GM04504 (cell line): ENCODE measurements at places on chromosomes 1 and 21.

- no peak for DNase-seq
Observed at GRCh38 chr21:38229260-38229877, 27.4 kb upstream of the KCNJ15 start.

DNA sequence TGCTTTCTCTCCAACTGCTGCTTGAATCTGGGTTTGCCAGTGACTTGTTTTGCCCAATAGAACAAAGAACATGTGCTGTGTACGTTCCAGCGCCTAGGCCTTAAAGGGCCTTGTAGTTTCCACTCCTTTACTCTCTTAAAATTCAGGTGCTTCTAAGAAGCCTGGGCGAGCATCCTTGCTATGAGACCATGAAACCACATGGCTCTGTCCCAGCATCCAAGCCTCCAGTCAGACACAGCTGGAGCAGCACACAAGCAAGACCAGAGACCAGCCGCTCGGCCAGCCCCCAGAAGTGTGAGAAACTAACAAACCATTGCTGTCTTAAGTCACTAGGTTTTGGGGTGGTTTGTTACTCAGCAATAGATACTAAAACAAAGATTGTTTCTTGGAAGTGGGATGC, 15.1 kb downstream of the PLEKHO1 start:
- no peak for DNase-seq

- DNase-seq: no peak
Observed at GRCh38 chr1:199687321-199687720, 340.2 kb upstream of the NR5A2 start.

- no peak for DNase-seq
Observed at GRCh38 chr21:33644383-33645074, 2.2 kb downstream of the ITSN1 start.

GRCh38 chr1:50750021-50750619, 209.9 kb downstream of the FAF1 start:
- no peak for DNase-seq

GRCh38 chr1:205318231-205318991, 3.1 kb downstream of the NUAK2 start:
- no peak for DNase-seq

DNA sequence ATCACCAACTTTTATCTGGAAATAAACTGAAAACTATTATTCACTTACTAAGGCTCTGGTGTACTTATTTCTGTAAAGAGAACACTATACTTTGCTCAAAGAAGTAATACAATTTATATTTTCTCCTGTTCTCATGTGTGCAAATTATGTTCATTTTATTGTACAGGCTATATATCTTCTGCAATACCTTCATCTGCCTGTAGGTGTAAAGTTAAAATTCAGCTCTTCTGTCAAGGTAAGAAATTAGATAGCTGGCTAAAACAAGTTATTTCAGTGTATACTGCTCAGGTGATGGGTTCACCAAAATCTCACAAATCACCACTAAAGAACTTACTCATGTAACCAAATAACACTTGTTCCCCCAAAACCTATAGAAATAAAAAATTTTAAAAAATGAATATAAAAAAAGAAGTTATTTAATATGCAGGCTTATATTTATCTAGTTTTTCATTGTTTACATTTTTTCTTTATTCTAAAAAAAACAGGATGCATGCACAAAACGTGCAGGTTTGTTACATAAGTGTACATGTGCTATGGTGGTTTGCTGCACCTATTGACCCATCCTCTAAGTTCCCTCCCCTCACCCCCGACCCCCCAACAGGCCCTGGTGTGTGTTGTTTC, 81.5 kb downstream of the PTGER3 start:
- DNase-seq: no peak

DNA sequence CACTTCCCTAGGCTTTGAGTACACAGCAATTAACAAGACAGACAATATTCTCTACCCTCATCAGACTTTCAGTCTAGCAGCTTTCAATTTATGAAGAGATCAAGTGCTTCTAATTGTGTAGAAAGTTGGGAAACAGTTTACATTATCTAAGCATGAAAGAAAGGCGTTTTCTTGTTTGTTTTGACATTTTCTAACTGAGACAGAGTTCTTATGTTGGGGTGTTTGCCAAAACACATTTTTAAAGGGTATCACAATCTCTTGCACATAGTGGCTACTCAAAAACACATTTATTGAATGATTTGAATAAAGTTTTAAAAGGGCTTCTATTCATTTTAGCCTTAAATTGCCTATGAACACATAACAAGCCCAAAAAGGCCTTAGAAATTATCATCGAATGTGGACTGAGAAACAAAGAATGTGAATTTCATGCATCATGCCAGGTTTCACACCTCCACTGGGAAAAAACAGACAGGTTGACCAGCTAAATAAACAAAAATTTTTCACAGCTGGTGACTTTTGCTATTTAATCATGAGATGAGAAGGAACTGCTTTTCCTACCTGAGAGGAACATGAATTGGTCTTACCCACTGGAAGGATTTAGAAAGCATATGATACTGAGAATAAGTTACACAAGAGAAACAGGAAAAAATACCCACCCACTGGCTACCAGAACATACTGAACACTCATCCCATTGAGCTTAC, 394.5 kb upstream of the PKN2 start:
- DNase-seq: no peak
